Activated T-cell treated with anti-CD3 and anti-CD28 coated beads for 1 hour (primary cell): ENCODE measurements at places on chromosomes 1 and 21.

GRCh38 chr1:153612755-153613331 is at the start of gene S100A16:
Gene S100A16, minus strand, starts transcription at chr1:153613137. Its CDS starts 4,986 bp downstream, at chr1:153608151.
- no peak for DNase-seq

- no peak for DNase-seq
Observed at GRCh38 chr1:211638246-211638645, 37.2 kb downstream of the NEK2 start.

DNA sequence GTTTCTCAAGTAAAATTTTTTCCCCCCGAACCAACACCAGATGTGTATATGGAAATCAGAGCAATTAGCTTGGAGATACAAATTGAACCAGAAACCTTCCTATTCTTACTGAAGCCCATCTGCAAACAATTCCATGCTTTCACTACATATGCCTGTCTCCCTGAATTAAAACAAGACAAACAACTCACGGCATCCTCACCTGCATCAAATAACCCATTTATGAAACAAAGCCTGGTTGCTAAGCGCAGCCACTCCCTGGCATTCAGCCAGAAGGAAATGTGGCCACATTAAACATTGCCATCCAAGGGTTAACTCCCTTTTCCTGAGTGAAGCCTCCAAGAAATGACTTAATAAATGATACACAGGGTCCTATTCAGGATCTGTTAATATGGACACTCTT is 55.3 kb downstream of the APP start:
- DNase-seq, result no peak

- no peak for DNase-seq
Observed at GRCh38 chr21:33021150-33021549, 4.6 kb upstream of the OLIG2 start.

- DNase-seq, result no peak
Observed at GRCh38 chr1:24284156-24284471, 35.0 kb upstream of the GRHL3 start.

- DNase-seq, result no peak
Observed at GRCh38 chr21:25234857-25235801, 372.2 kb downstream of the MRPL39 start.

- no peak for DNase-seq
Observed at GRCh38 chr1:43357251-43357650, 1.5 kb upstream of the CDC20 start.

GRCh38 chr1:232334811-232335210 is 295.1 kb downstream of the SIPA1L2 start:
- no peak for DNase-seq

DNA sequence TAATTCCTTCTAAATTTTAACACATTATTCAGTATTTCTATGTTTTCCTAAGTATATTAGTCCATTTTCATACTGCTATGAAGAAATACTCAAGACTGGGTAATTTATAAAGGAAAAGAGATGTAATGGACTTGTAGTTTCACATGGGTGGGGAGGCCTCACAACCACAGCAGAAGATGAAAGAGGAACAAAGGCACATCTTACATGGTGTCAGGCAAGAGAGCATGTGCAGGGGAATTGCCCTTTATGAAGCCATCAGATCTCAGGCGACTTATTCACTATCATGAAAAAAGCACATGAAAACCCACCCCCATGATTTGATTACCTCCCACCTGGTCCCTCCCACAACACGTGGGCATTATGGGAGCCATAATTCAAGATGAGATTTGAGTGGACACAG is 15.6 kb downstream of the GBP5 start:
- DNase-seq, result no peak

GRCh38 chr21:42666023-42666747 is 12.8 kb downstream of the PDE9A start:
- no peak for DNase-seq

DNA sequence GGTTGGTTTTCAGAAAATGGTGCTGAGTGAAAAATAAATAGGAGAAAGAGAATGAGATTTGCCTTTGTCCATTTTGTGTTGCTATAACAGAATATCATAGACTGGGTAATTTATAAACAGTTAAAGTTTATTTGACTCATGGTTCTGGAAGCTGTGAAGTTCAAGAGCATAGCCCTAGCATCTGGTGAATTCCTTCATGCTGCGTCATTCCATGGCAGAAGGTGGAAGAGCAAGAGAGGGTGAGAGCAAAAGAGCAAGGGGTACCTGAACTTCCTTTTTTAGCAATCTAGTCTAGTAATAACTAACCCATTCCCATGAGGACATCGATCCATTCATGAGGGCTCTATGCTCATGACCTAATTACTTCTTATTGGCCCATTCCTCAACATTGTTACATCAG is 209.1 kb upstream of the ZP4 start:
- no peak for DNase-seq

- DNase-seq, result no peak
Observed at GRCh38 chr1:225626698-225627097, 26.2 kb downstream of the ENAH start.

DNA sequence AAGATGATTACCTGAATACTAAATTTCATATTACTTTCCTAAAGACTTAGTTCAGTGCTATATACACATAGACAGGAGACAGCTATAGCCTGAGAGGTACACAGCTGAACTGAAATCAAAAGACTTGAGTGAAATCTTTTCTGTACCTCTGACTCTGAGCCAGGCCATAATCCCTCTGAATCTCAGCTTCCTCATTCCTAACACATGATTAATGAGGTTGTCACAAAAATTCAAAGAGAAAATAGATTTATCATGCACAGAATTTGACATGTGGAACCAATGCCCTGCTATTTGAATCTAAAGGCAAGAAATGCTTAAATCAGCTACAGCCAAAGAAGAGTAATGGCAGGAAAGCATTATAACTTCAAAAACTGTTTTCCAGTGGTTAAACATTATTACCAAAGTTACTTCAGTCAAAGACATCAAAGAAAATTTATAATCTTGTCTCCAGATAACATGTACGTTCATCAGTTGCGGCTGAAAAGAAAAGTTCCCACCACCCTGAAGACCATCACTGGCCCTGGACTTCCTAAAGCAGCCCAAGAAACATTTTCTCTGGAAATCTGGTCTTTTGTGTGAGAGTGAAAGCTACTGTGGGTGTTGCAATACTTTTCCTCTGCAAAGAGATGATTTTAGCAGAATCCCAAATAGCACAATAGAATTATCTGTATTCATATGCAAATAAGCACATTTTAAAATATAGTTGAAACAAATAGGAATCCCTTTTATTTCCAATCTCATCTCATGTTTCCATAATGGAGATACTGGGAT is 13.8 kb upstream of the ATP1A1 start:
- DNase-seq, result no peak

DNA sequence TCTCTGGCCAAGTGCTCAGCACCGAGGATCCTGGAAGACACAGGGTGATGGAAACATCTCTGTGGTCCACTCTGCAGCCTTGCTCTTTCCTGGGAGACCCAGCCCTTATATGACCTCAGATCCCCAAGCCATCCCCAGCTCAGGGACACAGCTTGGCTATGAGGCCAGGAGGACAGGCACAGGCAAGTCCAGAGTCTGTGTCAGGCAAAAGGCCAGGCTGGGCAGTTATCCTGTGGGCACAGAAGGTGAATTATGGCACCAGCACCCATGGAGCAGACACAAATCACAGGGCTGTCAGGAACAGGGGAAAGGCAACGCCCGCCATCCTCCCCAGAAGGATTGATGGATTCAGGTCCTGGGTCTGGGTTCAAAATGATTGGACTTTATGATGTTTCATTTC is 52.1 kb upstream of the SCMH1 start:
- DNase-seq, result no peak

GRCh38 chr21:27715131-27715530 is 748.2 kb upstream of the ADAMTS5 start:
- DNase-seq, result no peak

DNA sequence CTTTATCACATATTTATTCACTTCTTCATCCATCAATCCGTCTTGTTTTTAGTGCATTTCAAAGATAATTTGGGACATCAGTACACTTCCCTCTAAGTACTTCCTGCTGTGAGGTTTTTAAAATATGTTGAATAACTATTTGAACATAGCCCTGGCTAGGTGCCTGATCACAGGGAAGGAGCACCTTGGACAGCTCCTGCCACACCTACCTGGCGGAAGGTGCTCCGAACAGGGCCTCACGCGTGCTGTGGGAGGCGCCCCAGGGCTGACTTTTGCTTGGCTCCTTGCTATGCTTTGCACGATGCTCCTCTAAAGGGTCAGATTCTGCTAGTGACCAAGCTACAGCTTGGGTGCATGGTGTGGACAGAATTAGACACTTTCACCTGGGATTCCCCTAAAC is 4.9 kb upstream of the ATXN7L2 start:
- DNase-seq, result no peak

DNA sequence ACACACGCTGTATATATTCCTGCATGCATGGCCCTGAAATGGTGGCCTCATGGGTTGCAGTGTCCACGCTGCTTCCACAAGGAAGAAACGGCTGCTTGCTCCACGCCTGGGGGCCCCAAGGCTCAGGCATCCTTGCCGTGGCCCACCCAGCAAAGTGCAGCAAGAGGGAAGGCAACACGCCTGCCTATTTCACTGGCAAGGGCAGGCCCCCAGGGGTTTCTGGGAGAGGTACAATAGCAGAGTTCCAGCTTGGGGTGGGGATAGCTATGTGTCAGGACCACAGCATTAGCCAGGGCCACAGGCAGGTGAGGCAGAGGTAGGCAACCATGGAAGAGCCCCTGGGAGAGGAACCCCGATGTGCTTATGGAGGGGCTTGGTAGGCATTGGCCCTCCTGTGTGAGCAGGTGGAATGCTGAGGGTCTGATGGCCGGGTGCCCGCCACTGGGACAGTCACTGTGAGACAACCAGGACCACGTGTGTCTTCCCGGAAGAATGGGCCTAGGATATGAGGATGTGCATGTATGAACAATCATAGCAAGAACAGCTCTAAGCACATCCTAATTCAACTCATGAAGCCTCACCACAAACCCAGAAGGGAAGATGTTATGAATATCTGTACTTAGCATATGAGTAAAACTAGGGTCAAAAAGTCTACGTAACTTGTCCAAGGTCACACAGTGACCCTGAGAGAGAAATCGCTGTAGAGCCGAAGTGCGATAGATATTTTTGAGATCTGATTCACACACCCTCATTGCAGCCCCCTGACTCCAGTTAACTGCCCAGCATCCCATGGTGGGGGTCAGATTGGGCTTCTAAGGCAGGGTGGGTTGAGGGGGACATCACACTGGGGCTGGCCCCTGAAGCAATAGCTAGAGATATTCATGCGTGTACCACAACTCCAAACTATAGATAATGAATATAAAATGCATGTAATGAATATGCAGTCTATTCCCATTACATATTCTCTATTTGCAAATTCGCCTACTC is 11.8 kb downstream of the TFF2 start:
- no peak for DNase-seq

- DNase-seq, result no peak
Observed at GRCh38 chr1:27576806-27577227, 27.1 kb downstream of the AHDC1 start.

- no peak for DNase-seq
Observed at GRCh38 chr1:162561616-162562469, at the start of gene UAP1. Gene UAP1, plus strand, starts transcription at chr1:162561722. Its CDS starts 4,347 bp downstream, at chr1:162566069.

- no peak for DNase-seq
Observed at GRCh38 chr1:160640359-160641123, 6.3 kb downstream of the SLAMF1 start.

- DNase-seq, result no peak
Observed at GRCh38 chr1:61334718-61335589, 252.6 kb downstream of the NFIA start.

- peak; percentile 54 for DNase-seq
Observed at GRCh38 chr1:51296383-51297357, 33.7 kb downstream of the TTC39A start.

GRCh38 chr1:159000625-159001024 is 9.1 kb upstream of the IFI16 start:
- DNase-seq, result no peak

- DNase-seq, result peak; percentile 75
Observed at GRCh38 chr1:27388337-27389005, 4.0 kb upstream of the GPR3 start.

DNA sequence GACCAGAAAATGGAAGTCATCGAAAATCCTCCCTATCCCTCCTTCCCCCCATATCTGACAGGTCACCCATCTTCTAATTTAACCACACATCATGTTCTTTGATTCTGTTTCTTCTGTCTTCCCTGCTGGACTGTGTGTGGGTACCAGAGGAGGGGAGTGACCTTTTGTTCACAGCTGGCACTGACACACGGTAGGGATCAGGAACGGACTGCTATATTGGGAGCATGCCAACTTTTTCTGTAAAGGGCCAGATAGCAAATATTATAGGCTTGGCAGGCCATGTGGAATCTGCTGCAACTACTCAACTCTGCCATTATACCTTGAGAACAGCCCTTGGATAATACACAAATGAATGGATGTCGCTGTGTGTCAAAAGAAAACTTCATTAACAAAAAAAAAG is 7.5 kb upstream of the TOMM20 start:
- DNase-seq, result no peak

GRCh38 chr1:229027622-229028182 is 243.2 kb upstream of the RAB4A start:
- DNase-seq, result no peak

DNA sequence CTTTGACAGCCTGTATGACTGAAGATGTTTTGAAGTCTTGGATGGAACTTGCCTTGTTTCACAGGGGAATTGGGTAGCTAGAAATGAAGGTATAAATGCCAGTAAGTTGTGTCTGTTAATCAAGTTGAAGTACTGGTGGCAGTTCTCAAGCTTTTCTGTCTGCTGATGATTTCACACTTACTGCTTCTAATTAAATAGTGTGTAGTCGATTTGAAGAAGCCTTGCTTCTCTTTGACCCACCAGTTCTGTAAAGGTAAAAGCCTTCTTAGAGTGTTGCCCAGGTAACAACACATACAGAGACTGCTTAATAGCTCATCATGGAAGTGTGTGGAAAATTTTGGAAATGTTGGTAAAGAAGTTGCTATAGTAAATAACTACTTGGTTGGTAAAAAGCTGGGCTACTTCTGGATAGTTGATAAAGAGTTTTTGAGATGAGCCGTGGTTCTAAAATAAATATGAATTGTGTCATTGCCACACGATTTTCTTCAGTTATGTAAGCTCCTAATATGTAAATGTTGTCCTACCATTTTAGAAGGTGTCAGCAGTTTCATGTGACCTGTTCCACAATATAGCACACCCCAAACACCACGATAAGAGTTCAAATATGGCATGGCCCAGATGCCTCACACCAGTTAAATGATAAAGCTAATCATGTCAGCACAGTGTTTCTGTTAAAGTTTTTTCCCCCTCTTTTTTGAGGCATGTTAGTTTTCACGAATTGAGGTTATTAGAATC is 7.4 kb downstream of the RABGAP1L start:
- DNase-seq, result no peak

DNA sequence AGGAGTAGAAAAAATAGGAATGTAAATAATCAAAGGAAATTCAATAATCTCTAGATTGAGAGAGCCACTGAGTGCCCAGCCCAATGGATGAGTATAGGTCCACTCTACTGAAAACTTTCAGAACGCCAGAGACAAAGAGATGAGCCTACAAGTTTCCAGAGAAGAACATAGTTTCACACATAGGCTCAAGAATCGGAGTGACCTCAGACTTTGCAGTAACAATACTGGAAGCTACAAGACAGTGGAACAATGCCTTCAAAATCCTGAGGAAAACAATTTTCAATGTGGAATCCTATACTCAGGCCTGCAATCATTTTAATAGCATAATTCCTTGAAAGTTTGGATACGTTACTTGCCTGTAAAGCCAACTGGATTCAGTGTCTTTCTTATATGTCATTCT is 11.0 kb downstream of the GJA4 start:
- no peak for DNase-seq

- no peak for DNase-seq
Observed at GRCh38 chr21:27487676-27488075, 520.8 kb upstream of the ADAMTS5 start.
